ENCODE measurements at places on chromosomes 6 and 20.

DNA sequence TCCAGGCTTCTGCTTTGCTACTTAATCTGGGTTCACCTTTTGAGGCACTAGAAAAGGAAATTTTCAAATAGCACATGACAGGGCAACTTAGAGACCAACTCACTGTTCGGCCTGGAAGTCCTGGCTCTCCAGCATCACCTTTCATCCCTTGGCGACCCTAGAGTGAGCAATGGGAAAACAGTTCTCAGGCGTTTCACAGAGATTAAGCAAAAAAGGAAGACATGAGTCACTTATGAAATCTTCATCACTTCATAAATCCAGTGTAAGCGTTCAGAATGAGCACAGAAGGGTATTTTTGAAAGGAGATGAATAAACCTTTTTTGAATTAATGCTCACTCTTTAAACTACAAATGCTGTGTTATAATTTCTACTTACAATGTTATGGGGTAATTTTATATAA lies 104.0 kb downstream of the COL12A1 start:
- DNase-seq = no peak

- no peak for DNase-seq
These were observed 5.0 kb upstream of the HSPA12B start for GRCh38 chr20:3727401-3728021.

DNA sequence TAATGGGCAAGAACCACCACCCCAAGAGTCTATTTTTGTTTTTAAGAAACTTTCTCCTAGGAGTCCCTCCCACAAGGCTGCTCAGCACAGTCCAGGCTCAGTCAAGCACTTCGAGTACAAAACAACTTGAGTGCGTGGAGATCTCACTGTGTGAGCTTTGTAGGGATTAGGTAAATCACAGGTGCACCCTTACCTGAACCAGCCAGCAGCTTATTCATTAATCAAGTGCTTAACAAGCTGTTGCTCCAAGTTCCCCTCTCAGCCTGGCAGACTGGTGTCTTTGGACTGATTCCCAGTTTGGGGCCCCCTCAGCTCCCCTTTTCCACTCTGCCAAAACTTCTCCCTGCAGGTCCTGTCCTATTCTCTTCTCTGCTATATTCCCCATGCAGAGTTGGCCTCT lies 133.1 kb downstream of the LY86 start:
- no peak for DNase-seq

DNA sequence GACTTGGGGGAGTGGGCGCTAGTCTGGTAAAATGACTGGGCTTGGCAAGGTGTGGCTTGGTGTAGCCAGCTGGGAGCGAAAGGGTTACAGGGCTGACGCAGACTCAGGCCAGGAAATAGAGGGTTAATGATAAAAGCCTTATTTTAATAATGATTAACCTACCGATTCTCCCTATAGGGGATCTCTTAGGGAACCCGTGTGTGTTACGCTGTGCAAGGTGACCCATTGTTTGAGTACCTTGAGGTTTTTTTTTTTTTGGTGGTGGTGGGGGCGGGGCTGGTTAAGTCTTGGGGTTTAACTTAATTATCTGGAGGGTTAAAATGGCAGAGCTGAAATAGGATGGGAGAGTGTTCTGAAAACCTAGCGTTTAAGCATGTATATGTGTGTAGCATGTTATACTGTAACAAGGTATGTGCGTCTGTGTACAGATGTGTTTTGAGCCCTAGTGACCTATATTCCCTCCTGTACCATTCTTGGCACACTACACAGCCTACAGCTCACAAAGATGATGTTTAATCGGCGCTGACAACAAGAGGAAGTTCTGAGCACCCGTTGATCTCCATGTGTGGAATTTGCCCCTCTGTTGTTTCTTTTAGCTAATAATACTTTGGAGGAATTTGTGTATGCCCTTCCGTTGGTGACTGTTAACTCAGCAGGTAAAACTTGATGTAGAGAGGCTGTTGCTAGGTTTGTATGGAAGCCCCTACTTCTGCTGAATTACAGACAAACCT lies 1.3 kb downstream of the CARMIL1 start:
- no peak for DNase-seq
